ENCODE measurements at places on chromosomes 12 and 14.
A peak's percentile ranks its signal among the peaks of the same experiment; 100 is the strongest.

- no peak for DNase-seq
Measured at GRCh38 chr12:72380441-72380840, 108.3 kb downstream of the TRHDE start.

DNA sequence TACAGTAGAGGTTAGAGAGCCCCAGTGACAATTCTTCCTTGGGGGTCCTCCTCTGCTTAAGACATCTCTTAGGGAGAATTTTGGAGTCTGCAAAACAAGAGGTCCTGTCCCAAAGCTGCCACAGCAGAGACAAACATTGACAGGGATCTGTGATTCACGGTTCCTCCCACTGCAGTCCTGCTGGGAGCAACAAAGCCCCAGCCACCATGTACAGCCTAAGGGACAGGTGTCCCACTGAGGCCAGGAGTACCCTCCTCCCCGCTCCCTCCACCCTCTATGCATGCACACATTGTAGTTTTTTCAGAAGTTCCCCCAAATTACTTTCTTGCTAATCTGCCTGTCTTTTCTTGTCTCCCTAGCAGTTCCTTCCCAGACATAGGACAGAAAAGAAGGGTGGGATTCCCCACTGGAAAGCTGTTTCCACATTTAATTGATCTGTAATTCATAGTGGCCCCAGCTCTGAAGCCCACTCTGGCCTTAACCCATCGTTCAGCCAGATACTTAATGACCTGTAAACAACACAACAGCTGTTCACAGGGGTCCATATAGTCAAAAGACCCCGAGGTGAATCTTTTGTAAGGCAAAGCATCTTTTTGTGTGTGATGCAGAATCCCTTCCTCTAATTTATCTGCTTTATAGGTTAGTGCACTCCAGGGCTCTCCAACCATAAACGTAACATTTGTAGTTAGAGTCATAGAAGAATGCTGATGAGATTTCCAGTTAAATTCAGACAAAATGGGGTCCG lies 13.9 kb upstream of the PRICKLE1 start:
- no peak for DNase-seq

DNA sequence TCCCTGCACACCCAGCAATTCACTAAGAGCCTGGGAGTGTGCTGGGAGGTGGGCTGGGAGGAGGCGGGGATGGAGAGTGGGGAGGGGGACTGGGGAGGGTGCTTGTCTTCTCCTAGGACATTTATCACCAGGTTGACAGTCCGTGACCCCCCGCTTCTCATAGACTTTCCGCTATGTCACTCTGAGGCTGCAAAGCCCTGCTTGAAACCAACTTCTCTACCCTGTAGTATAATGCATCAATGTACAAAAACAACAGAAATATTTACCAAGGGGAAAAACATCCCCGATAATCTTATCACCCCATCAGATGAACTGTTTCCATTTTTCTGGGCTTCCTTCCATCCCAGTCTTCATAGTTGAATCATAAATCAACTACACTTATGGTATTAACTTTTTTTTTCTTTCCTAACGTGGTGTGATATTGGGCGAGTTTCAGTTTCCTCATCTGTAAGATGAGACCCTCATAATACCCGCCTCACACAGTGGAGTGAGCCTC lies 28.6 kb upstream of the BATF start:
- DNase-seq: peak; percentile 25

DNA sequence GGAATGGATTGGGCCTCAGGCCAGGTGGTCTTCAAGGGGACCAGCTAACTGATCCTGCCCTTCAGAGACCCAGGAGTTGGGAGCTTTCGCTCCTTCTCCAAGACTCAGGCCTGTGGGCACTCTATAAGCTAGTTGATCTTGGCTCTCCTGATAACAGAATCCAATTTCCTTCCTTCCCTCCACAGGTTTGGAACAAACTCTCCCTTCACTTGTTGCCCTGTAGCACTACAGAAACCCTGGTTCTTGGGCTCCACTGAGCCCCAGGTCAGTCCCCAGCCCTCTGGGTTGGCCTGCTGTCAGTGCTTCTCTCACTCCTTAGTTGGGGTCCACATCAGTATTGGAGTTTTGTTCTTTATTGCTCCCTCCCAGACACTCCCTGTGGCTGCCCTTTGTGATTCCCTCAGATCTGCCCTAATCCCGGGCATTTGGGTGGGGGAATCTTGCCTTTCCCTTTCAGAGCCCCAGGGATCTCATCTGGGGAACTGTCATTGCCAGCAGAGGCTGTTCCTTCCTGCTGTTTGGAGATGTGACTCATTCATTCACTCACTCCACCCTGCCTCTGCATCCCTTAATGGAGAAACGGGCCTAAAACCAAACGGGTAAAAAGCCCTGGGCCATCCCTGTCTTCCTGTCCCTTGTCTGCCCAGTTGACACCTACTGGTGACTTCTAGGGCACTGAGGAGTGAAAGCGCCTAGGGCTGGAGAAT lies 4.4 kb upstream of the GPD1 start:
- DNase-seq: no peak

DNA sequence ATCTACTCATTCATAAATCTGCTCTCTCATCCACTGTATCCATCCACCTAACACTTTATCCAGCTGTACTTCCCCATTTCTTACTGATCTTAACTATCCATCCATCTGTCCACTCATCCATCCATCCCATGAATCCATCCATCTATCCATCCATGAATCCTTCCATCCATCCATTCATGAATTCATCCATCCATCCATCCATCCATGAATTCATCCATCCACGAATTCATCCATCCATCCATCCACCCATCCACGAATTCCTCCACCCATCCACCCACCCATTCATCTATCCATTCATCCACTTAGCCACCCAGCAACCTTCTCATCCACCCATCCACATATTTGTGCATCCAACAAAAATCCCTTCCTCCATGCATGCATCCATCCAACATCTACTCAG lies 128.6 kb upstream of the MYL2 start:
- DNase-seq: no peak

DNA sequence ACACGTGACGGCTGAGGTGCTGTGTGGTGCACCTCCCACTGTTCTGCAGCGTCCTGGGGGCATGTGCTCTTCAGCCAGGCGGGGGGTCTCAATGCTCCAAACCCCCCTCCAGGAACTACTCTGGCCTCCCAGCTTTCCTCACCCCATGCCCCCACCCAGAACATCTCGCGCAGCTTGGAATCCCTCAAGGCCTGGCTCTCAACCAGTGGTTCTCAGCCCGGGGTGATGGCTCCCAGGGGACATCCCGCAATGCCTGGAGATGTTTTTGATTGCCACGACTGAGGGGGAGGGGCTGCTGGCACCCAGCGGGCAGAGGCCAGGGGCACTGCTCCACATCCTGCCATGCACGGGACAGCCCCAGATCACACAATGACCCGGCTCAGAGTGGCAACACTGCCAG lies 78.9 kb upstream of the DICER1 start:
- no peak for DNase-seq

DNA sequence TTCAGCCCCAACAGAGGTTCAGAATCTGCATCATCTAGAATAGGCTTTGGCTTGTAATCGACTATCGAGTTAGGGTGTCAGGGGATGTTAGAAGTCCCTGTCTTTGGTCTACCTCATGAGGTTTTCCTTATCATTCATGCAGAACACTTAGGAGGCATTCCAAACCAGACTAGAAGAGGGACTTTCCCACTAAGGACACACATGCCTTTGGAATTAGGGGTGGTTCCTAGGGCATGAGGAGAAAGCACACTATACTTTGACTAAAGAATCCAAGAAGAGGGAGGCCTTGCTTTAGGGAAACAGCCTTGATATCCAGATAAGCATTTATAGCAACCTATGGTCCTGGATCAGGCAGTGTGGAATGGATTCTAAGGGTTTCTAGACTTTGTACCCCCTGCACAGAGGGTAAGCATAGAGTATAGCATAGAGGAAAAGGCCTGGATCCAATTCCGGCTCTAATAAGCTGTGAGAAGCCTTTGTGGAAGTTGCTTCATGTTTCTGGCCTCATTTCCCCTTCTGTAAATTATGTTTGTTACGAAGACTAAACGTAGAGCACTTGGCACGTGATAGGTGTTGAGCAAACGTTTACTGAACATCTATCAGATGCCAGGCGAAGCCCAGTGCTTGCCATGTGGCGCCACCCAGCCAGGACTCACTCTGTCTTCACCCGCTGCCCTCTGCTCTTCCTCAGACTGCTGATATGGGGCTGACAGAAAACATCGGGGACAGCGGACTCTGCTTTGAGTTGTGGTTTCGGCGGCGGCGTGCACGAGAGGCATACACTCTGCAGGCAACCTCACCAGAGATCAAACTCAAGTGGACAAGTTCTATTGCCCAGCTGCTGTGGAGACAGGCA lies 13.2 kb downstream of the ZNF219 start:
- no peak for DNase-seq

GRCh38 chr12:69433653-69434052 lies 36.5 kb upstream of the FRS2 start:
- DNase-seq: no peak

DNA sequence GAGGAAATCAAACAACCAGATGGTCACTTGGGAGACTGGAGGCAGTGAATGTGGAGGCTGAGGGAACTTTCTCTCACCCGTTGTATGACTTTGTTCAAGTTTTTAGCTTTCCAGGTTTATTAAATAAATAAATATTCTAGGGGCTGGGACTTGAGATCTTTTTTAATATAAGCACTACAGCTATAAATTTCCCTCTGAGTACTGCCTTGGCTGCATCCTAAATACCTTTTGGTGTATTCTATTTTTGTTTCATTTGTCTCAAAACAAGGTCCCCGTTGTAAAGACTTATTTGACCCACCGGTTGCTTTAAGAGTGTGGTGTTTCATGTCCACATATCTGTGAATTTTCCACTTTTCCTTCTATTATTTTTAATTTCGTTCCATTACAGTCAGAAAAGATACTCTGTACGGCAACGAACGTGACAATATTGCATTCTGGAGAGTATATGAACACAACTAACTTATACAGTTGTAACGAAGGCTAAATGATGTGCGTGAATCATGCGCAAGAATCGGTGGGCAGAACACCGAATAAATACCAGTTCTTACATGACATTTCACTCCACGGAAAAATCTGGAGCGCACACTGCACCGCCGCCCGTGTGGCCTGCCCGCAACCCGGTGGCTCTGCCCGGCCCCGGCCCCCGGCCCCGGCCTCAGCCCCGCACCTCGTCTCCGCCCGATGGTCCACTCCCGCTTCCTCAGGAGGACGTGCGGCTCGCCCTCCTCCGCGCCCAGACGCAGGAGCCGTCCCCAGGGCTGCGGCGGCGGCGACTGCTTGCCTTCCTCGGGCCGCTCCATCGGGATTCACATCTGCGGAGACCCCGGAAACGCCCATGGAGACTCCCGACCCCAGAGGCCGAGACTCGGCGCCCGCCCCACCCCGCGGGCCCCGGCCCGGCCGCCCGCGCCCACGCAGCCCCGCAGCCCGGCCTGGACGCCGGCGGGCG lies 602 bp downstream of the CHFR start:
- no peak for DNase-seq

GRCh38 chr12:124564232-124564958 lies 3.0 kb downstream of the NCOR2 start:
- DNase-seq: no peak
